Nucleus accumbens (tissue), 56 donors: ENCODE measurements at places on chromosomes 6 and 20.

GRCh38 chr6:164208371-164208770 lies 793.9 kb downstream of the QKI start:
- DNase-seq = no peak

- DNase-seq = no peak
These were observed 35.7 kb downstream of the TSPYL4 start for GRCh38 chr6:116218172-116218633.

GRCh38 chr6:6725468-6726209 lies 137.1 kb downstream of the LY86 start:
- DNase-seq = no peak

DNA sequence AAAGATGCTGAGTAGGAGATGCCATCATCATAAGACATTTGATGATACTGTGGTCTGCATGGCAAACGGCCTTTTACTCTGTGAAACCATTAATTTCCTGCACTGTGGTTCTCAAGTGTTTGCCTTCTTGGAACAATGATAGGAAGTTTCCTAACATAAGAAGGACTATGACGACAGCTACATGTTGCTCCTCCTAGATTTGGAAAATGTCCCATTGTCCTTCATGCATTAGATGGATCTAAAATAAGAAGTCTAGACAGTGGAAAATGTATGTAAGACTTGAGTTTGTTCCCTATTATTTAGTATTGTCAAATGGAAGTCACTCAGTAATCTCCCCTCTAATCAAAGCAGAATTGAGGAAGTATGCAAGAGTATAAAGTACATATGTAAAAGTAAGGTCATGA lies 98.5 kb upstream of the TMEM170B start:
- no peak for DNase-seq

DNA sequence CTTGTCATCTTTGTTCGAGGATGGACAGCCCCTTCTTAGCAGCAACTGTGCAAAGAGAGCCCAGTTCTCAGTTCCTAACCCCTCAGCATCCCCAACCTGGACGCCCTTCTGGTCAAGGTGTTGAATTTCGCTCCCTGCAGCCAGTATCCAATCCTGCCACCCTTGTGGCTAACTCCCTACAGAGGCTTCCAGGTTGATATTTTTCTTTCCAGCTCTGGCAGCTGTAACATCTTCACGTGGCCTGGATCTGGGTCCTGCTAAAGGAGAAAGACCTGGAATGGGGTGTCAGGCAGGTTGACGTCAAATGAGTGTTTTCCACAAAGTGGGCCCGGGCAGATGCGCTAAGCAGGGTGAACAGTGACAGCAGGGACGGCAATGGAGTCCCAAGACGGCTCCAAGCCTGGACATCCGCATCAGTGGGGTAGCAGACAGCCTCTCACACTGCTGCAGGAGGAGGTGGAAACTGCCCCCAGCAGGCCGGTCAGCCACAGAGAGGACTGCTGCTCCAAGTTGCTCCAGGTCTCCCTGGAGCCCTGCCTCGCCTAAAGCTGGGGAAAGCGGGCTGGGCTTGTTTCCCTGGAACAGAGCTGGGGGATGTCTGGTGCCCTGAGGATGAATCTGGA lies 1.0 kb upstream of the YTHDF1 start:
- DNase-seq = no peak

DNA sequence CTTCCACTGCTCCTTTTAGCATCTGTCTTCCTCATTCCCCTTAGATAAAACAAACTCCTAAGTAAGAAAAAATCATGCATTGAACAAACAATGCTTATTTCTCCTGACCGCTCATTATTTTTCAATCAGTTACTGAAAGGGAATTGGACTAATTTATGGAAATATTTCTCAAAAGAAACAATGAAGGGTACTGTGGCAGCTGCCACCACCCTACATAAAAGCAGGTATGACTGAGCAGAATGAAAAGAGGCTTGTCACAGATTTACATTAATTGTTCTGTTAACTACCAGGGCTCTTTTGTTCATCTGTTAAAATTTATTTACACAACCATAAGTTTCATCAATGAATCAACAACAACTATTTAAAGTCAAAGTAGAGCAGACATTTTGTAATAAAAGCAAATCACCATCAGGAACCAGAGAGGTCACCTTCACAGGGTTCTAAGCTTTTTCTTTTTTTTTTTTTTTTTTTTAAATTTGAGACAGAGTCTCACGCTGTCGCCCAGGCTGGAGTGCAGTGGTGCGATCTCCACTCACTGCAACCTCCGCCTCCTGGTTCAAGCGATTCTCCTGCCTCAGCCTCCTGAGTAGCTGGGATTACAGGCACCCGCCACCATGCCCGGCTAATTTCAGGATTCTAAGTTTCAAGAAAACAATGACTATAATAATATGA lies 204.0 kb downstream of the PTPRK start:
- DNase-seq = no peak

- peak; percentile 25 for DNase-seq
These were observed 129.2 kb upstream of the PRND start for GRCh38 chr20:4592316-4593148.

GRCh38 chr6:64520050-64520449 lies 884.4 kb downstream of the PHF3 start:
- no peak for DNase-seq

DNA sequence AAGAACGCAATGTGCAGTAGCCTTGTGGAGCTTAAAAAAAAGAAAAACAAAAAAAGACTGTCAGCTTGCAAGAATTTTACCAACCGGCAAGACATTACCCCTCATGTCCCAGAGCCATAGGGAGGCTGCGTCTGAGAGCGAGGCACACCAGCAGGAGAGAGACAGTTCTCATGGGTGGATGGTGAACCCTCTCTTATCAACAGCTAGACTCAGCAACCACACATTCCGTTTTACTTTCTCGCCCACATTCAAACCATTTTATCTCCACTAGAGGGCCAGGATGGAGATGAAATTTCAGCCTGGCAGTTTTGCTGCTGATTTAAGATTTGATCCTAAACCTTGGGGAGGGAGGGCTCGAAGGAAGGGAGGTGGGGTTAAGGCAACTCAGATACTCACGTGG lies 247.0 kb downstream of the ATXN1 start:
- DNase-seq = peak; percentile 52
